ENCODE measurements at places on chromosomes 12 and 14.

- peaks cover 72% of the 10 kb centered on the region for H3K4me1 ChIP-seq
- H3K27me3 ChIP-seq = no peaks in the 10 kb centered on the region
- H3K27ac ChIP-seq = peak overlapping the region; percentile 59
- no peak for DNase-seq
- no peak overlapping the region for H3K4me3 ChIP-seq
Observed at GRCh38 chr14:69657950-69658355, 46.6 kb downstream of the SUSD6 start.

- H3K4me1 ChIP-seq = no peaks in the 10 kb centered on the region
- DNase-seq = no peak
- H3K4me3 ChIP-seq = no peak overlapping the region
- no peak overlapping the region for H3K27ac ChIP-seq
- no peaks in the 10 kb centered on the region for H3K27me3 ChIP-seq
Observed at GRCh38 chr12:57202321-57202720, 14.3 kb upstream of the NXPH4 start.

- no peak overlapping the region for H3K27ac ChIP-seq
- no peaks in the 10 kb centered on the region for H3K27me3 ChIP-seq
- DNase-seq = no peak
- no peaks in the 10 kb centered on the region for H3K4me1 ChIP-seq
Observed at GRCh38 chr14:31070431-31070830, 44.3 kb upstream of the STRN3 start.

- H3K4me1 ChIP-seq = peaks cover 5% of the 10 kb centered on the region
- H3K36me3 ChIP-seq = no peaks in the 10 kb centered on the region
- H3K27me3 ChIP-seq = no peaks in the 10 kb centered on the region
Observed at GRCh38 chr12:123139926-123140675, 10.8 kb downstream of the PITPNM2 start.

DNA sequence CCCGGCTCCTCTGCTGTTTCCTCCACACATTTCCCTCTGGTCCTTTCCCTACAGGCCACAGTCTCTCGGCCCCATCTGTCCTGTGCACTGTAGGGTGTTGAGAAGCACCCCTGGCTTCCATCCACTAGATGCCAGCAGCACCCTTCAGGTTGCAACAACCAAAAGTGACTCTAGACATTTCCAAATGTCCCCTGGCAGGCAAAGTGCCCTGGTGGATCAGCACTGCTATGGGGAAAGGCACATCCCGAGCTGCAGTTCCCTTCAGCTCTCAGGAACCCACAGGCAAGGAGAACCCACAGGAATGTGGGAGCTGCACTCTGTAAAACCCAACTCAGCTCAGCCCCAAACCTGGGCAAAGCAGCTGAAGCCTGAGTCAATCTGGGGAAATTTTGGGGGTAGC, 77.0 kb downstream of the RBM19 start:
- no peak overlapping the region for H3K4me3 ChIP-seq
- peaks cover 2% of the 10 kb centered on the region for H3K36me3 ChIP-seq
- no peak for DNase-seq
- H3K27ac ChIP-seq = no peak overlapping the region
- no peaks in the 10 kb centered on the region for H3K27me3 ChIP-seq
- no peaks in the 10 kb centered on the region for H3K4me1 ChIP-seq

- H3K36me3 ChIP-seq = no peaks in the 10 kb centered on the region
- no peak overlapping the region for H3K4me3 ChIP-seq
- H3K4me1 ChIP-seq = no peaks in the 10 kb centered on the region
Observed at GRCh38 chr14:20818861-20819260, 16.2 kb upstream of the RNASE1 start.

GRCh38 chr14:63713764-63714163, 14.1 kb downstream of the SGPP1 start:
- no peak for DNase-seq
- H3K4me3 ChIP-seq = no peak overlapping the region
- H3K27ac ChIP-seq = no peak overlapping the region

GRCh38 chr14:63322897-63323573, 4.3 kb upstream of the GPHB5 start:
- no peaks in the 10 kb centered on the region for H3K4me1 ChIP-seq
- no peak for DNase-seq
- no peaks in the 10 kb centered on the region for H3K36me3 ChIP-seq
- H3K27me3 ChIP-seq = no peaks in the 10 kb centered on the region
- H3K4me3 ChIP-seq = no peak overlapping the region
- H3K27ac ChIP-seq = no peak overlapping the region

Measured in T-helper 2 cell treated with Interferon-gamma antibody and Interleukin-4, amounts not matched to agents 5 μg/mL and 100 μg/mL, for 36 hours (primary cell).